ENCODE measurements at places on chromosomes 2 and 18. TPM values are rescaled to one million over a fixed set of nuclear protein-coding genes. Genes with fewer than 3 reads are reported as not detected.

LIMS3 gene
- total RNA-seq = 1.1 TPM

SLC39A10 gene
- total RNA-seq = 69.6 TPM

PSMD14 gene
- 150 TPM for total RNA-seq

KCNE4 gene
- total RNA-seq = 151 TPM

TEX44 gene
- total RNA-seq = not detected

SERPINB11 gene
- not detected for total RNA-seq

NEU4 gene
- total RNA-seq = 0.28 TPM

LRRC30 gene
- not detected for total RNA-seq

AGAP1 gene
- total RNA-seq = 14.1 TPM

DCC gene
- 0.19 TPM for total RNA-seq

IL1F10 gene
- total RNA-seq = not detected

CPO gene
- under 0.01 TPM for total RNA-seq

ZNF396 gene
- total RNA-seq = 2.0 TPM

Data from regular cardiac myocyte (primary cell).